ENCODE measurements at places on chromosomes 13 and 19.
A peak's percentile ranks its signal among the peaks of the same experiment; 100 is the strongest.

GRCh38 chr19:44608391-44608821 is 5.0 kb upstream of the IGSF23 start:
- no peak for DNase-seq

DNA sequence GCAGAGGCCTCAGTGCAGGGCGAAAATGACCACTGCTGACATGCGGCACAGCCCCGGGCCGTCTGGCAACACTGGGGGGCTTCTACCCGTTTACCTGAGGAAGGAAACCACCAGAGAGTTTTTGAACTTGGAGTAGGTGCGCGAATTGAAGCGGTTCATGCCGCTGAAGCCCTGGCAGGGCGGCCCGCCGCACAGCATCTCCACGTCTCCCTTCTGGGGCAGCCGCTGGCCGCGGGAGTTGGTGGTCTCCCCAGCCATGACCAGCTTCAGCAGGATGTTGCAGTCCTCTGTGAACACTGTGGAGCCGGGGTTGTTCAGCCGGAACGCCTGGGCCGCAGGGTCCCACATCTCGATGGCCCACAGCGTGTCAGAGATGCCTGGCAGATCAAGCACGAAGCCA is 20.3 kb upstream of the EIF3G start:
- DNase-seq: no peak

DNA sequence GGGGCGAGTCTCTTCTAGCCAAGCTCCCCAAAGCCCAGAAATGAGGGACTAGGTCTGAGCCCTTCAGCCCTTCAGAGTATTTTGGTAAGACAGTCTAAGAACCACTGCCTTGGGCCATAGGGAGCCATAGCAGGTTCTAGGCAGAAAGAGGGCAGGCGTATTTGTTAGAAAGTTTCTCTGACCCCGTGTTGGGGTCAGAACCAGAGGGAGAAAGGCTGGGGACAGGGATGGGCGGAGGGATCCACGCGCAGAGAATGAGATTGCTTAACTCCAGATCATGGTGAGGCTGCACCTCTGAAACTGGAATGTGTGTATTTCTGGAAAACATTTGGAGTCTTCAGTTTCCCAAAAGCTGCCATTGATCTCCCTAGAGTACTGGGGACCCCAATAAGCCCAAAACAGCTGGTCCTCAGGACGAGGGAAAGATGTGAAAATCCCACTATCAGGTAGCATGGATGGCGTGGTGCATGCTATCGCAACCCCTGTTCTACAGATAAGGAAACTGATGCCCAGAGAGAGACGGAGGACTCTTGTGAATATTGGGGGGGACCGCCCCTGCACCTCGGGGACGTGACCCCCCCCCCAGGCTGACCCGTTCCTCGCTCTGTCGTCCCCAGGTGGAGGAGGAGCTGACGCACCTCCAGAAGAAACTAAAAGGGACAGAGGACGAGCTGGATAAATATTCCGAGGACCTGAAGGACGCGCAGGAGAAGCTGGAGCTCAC is 703 bp upstream of the TPM4 start:
- DNase-seq: no peak

GRCh38 chr19:49216071-49216470 is 58.5 kb downstream of the TRPM4 start:
- peak; percentile 73 for DNase-seq

DNA sequence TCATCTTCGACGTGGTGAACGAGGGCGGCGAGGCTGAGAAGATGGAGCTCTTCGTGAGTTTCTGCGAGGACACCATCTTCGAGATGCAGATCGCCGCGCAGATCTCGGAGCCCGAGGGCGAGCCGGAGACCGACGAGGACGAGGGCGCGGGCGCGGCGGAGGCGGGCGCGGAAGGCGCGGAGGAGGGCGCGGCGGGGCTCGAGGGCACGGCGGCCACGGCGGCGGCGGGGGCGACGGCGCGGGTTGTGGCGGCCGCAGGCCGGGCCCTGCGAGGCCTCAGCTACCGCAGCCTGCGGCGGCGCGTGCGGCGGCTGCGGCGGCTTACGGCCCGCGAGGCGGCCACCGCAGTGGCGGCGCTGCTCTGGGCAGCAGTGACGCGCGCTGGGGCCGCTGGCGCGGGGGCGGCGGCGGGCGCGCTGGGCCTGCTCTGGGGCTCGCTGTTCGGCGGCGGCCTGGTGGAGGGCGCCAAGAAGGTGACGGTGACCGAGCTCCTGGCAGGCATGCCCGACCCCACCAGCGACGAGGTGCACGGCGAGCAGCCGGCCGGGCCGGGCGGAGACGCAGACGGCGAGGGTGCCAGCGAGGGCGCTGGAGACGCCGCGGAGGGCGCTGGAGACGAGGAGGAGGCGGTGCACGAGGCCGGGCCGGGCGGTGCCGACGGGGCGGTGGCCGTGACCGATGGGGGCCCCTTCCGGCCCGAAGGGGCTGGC is 52.6 kb downstream of the MAP4K1 start:
- no peak for DNase-seq

DNA sequence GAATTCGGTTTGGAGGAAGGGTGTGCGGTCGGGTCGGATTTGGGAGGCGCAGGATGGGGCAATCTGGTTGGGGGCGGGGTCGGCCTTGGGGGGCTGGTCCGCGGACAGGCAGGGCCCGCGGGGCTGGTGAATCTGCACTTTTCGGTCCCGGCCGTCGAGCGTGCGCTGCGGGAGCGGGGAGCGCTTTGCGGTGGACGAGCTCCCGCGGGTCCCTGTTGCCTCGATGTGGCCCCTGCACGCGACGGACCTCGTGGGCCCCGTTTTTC is 11.9 kb downstream of the PEAK3 start:
- no peak for DNase-seq

GRCh38 chr13:105059786-105060185 is 1475.7 kb downstream of the EFNB2 start:
- DNase-seq: no peak

DNA sequence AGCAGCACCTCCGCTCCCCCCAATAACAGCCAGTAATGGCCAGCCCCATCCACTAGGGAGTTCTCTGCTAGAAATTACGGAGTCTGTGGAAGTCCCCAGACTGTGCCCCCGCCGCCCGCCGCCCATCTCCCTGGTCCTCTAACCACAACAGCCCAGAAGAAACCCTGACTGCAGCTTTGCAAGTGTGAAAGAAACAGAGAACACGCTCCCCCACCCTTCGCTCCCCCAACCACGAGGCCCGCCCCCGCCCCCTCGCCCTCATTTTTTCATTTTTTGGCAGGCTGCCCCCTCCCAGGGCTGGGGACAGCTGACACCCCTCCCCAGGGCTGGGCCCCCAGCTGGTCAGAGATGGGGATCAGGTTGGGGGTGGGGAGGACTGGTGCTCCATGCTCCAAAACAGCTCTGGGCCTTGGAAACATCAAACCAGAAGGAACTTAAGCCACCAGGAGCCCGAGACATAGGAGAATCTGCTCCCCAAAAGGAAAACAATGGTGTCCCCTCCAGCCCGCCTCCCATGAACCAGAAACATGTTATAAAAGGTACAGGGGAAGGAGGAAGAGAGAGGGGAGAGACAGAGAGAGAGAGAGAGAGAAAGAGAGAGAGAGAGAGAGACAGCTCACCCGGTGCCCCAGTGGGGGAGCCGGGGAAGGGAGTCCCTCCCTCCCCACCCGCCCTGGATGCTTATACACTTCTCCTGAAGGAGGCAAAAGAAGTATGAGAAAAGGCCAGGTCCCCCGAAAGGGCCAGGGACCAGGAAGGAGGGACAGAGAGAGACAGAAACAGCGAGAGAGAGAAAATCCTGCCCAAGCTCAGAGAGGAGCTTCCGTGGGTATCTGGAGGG is 29.8 kb upstream of the ASF1B start:
- DNase-seq: no peak

GRCh38 chr13:54305377-54305776 is 1276.8 kb downstream of the OLFM4 start:
- DNase-seq: no peak

GRCh38 chr13:77732287-77732686 is 34.8 kb downstream of the SLAIN1 start:
- DNase-seq: no peak

DNA sequence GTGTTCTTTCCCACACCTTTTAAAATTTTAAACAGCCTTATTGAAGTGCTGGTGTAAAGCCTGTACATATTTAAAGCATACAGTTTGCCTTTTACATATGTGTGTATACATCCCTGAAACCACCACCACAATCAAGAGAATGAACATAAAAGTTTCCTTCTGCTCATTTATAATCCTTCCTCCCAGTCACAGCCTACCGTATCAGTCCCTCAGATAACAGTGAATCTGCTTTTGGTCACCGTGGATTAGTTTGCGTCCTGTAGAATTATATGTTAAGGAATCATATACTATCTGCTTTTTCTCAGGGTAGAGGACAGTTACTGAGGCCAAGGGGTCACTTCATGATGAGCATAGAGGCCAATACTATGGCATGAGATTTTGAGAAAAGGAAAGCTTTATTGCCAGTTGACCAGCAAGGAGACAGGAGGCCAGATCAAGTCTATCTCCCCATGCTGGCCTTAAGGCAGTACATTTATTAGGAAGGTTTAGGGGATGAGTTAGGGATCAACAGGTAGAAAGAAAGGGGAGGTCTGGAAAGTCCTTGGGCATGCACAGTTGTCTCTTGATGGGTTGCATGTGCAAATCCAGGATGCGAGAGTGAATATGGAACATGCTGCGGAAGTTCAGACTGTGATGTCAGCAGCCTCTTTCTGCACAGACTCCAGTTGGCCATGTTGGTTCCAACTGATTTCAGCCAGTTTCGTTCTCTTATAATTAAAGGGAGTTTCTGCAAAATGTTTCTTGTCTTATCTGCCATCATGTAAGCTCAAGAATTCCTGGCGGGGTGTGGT is 36.3 kb upstream of the LSM14A start:
- no peak for DNase-seq
